Foreskin keratinocyte (primary cell): ENCODE measurements at places on chromosomes 4 and X. TPM values are rescaled to one million over a fixed set of nuclear protein-coding genes. Genes with fewer than 3 reads are reported as not detected.

DNA sequence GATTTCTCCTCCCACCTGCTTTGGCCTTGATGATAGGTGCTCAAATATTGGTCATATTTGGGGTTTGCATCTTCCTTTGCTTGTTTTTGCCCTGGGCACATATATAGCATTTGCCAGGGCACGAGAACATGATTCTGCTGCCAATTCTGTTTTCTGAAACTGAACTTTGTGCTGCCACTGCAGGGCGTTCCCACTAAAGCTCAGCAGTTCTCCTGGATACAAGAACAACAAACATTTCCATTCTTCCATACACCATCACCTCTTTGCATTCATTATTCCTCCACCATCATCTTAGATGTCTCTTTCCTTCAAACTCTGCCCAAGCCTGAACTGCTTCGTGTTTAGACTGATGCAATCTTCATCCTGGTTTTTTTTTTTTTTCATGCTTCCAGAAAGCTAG is 36.3 kb upstream of the GATB start:
- no peak for DNase-seq

The CCDC158 gene
- not detected in 2 replicates for total RNA-seq

DNA sequence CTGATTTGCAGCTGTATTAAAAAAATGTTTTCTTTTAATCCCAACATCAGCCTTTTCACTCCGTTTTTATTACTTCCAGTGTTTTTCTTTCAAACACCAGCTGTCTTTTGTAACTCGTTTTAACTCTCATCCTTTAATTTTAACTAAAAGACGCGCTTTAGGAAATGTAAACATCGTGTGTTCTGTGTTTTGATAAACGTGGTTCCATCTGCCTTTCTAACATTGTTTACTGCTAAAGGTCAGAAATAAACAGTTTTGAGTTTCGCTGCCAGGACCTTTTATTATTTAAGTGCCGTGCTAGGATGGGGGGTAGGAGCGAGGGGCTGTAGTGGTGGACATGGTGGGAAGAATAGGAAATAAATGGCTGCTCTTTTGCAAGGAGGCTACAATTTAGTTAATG is 1.5 kb downstream of the N4BP2 start:
- no peak for DNase-seq

The KIT gene
- total RNA-seq = not detected in 2 replicates

GRCh38 chr4:185656467-185656931 is 121.2 kb upstream of the PDLIM3 start:
- peak; percentile 20 for DNase-seq

DNA sequence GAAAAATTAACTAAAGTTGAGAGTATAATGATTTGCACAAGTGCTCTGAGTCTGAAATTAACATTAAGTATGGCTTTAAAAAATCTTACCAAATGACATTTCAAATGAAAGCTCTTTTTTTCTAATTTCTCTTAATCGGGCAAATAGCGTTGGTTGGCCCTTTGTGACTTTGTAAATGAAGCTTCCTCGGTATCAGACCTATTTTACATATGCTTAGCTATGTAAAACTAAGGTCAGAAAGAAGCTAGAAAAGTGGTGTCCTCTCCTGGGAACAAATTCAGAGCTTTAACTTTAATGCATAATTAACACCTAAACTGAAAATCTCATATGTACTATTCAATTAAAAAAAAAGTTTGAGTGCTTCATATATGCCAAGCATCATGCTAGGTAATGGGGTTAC is 62.7 kb downstream of the N4BP2 start:
- no peak for DNase-seq

DNA sequence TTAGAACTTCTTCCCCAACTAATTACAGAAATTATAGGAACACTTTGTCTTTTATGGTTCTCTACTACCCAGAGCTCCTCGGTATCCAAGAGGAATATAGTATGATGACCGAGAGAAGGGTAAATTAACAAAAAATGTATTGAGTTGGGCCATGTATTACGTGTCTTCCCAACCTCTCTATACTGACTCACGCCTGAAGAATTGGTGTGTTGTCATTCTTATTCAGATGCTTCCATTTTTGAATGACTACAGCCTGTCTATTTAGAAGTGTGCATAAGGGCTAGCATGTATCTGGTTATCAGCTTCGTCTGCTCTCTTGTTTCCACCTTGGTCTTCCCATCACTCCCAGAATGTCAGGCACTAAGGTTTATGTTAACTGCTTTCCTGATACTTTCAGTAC is 24.5 kb upstream of the SCD5 start:
- DNase-seq = peak; percentile 69

- DNase-seq = peak; percentile 97
These were observed 902.8 kb upstream of the NDST4 start for GRCh38 chr4:116016201-116016600.

The SPP1 gene
- 0.17 and 0.18 TPM in 2 replicates for total RNA-seq

DNA sequence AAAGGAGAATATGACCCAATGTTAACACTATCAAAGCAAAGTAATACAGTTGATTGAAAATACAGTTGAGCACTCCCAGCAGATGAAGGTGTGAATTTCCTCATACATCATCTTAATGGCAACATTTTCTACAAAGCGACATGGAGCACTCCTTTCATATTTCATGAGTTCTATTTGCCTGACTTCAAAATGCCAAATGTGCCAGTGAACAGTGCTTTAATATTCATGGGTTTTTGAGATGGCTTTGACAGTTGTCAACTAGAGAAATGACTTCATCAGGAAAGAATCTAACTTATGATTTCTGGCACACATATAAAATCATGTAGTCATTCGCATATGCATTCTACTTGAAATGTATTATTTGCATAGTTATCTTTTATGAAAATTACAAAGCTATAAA is 222.4 kb downstream of the GALNTL6 start:
- DNase-seq = no peak

GRCh38 chrX:72100824-72101351 is 30.8 kb downstream of the RTL5 start:
- no peak for DNase-seq

The TKTL2 gene
- total RNA-seq = not detected in 2 replicates
